ENCODE measurements at places on chromosomes 2 and 18.

GRCh38 chr2:207296265-207296948 lies 130.7 kb upstream of the KLF7 start:
- no peak for DNase-seq

DNA sequence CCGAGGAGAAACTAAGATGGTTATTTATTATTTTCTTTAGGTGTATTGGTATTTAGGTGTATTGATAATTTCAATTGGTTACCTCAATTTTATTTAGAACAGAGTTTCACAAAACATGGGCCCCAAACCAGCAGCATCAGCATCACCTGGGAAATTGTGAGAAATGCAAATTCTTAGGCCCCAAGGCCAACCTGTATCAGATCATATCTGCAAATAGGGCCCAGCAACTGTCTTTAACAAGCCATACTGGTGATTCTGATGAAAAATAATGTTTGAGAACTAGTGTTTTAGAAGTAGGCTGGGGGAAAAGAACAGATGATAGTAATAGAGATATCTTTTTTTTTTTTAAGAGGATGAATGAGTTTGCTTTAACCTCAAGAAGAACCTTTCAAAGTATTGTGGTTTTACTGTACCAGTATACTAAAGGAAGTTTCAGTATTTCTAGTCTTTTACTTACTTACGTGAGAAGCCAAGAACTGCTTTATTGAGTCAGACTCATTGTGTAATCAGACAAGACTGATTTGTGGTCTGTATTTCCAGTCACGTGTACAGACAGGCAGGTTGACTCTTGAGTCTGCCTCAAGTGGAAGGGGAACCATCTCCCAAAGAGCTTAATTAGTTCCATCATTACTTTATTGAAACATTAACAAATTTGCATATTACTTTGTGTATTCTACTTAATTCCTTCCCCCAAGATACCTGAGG lies 60.4 kb upstream of the GAREM1 start:
- DNase-seq: peak; percentile 2

- DNase-seq: no peak
Observed at GRCh38 chr2:104861351-104862057, 7.6 kb downstream of the POU3F3 start.

DNA sequence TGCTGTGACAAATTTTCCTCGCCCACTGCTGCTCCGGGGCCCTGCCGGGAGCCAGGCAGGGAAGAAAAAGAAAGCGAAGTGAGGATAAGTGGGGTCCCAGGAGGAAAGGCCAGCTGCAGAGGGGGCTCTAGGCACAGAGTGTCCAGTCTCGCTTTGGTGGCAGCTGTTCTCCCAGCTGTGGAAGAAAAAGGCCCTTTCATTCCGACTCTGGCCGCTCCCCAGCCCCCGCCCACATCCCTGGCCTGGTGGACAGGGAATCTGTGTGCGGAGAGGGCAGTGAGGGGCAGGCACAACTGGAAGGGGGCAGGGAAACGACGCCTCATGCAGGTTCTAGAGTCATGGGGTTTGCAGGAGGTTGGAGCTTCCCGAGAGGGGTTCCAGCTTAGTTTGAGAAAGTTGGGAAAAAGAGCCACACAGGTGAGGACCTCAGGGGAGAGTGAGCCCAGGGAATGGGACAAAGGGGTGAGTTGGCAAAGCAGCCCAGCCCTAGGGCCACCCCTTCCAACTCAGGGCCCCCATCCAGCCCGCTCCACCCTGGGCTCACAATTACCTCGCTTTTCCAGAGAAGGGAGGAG lies 1.8 kb downstream of the RTKN start:
- no peak for DNase-seq

GRCh38 chr2:191302459-191303139 lies 57.4 kb downstream of the MYO1B start:
- peak; percentile 16 for DNase-seq

Measured in CD4-positive, alpha-beta T cell treated with Interleukin-21 for 1 hour (primary cell).